ENCODE measurements at places on chromosomes 2 and 18.

DNA sequence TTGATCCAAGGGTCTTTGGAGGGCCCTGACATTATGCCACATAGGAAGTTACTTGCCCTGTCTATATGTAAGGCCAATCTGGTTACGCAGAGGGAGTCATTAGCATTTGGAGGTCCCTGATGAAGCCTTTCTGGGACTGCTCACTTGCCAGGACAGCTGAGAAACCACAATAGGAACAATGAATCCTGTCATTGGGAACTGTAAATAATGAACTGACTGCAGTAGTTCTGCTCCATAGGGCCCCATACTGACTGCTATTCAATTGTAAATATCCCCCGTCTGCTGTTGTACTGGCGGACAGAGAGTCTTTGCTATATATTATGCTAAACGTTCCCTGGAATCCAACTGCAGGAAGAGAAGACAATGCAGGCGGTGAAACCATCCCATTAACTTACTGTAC, 149.4 kb upstream of the DCC start:
- DNase-seq = no peak

- no peak for DNase-seq
Observed at GRCh38 chr2:167104691-167105090, 216.4 kb downstream of the XIRP2 start.

- peak; percentile 85 for DNase-seq
Observed at GRCh38 chr2:64052463-64053241, 33.4 kb upstream of the VPS54 start.

DNA sequence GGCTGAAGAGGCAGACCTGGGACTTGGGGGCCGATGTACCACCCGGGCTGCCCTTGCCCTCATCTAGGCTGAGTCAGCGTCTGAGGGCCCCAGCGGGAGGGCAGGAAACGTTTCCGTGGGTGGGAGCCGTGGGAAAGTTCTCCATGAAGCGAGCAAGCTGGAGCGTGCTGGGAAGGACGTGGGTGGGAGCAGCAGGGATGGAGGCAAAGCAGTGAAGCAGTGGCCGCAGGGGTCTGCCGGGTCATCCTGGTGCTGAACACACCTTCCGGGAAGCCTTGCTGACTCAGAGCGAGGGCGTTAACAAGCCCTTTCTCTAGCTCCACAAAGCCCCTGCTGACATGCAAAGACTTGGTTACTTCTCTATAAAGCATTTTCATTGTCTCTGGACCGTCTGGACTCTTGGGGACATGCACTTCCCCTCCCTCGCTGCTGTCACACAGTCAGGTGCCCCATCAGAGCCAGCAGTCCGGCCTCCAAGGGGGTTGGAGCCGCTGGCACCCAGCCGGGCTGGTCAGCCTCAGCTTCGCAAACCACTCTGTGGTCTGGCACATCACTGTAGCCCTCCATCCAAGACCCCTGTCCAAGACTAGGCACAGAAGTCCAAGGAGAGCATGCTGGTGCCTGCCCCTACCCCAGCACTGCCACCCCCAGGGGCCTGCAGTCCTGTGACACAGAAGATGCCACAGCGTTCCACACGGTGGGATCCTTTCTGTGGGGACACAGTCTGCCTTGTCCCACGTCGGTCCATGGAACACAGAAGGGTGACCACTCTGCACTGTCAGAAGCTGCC, 115.1 kb upstream of the GPC1 start:
- DNase-seq = peak; percentile 84

DNA sequence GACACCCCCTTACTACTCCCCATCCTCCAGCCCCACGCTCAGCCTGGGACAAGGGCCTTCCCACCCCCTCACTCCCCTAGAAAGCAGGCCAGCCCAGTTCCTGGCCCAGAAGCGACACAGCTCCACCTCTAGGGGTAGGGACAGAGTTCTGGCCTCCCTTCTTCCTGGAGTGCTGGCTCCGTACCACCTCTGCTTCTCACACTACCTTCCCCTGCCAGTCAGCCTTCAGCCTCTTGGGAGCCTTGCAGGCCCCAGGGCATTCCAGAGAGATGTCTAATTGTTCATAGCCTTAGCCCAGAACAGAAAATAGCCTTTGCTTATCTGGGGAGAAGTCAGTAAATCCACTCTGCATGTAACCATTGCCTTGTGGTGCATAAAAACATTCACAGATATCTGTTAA, 13.1 kb upstream of the CATIP start:
- DNase-seq = no peak

DNA sequence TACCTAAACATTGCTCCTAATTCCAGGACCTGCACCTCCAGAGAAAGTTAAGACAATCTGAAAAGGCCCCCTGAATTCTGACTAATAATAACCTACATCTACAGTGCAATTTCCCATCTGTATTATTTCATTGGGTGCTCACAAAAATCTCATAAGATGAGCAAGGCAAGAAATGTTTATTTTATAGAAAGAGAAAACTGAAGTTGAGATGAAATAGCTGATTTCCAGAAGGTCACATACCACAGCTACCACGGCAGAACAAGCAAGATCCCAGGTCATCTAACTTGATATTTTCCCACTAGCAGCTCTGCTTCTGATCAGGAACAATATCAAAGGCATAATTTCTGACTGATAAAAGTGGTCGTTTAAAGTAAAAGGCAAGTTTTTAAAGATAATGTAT, 105.8 kb upstream of the COL5A2 start:
- DNase-seq = no peak

- DNase-seq = no peak
Observed at GRCh38 chr2:37898448-37898847, 26.6 kb upstream of the RMDN2 start.

DNA sequence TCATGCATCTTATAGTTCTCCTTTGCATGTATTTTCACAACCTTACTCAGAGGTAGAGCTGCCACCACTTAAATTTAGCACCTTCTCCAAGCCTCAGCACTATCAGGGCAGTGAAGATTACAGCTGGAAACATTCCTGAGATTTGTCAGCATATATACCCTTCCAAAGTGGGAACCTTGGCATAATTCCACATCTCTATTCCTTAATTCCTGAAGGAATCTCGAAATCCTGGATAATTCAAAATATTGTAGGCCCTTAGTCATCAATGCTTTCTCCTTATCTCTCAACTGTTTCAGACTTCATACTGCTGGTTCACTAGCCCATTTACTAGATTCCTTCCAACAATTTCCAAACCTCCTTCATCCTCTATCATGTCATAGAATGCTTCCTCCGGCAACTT, 87.4 kb downstream of the ITSN2 start:
- no peak for DNase-seq

DNA sequence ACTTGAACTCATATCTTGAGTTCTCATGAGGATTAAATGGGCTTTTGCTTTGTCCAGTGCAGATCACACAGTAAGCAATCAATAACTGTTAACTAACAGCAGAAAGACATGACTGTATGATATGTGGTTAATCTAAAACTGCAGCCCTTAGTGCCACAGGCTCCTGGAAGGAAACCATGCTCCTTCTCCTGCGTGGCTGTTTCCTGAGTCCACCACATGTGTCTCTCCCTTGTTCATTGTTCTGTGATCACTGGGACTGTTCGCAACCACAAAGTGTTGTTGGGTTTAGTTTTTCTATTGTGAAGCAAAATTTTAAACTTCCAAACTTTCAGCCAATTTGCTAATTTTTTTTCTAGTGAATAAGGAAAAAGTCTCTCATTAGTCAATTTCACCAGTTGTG, 130.9 kb upstream of the PTPRM start:
- DNase-seq = no peak

DNA sequence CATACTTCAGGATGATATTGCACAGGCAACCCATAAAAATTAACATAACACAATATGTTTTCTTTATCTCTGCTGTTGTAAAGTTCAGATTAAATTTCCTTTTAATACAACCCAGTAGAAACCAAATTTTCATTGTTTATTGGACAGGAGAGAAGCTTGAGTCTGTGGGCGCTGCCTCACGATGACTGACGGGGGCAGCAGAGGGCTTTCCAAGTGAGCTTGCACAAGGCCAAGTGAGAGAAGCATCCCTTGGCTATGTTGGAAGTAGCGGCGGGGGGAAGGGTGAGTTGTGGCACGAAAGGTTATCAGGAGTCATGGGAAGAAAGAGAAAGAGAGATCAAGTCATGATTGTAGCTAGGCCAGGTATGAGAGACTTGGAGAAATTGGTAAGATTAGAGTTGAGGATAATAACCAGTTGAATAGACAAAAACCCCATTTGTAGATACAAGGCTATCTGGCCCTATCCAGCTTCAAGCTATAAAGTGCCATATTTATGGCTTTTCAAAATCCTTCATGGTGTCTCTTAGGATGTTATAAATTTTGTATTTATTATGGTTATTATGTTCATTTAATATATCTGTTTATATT, 413.7 kb upstream of the FAM98A start:
- DNase-seq = no peak

GRCh38 chr2:177359836-177360595, 32.6 kb upstream of the AGPS start:
- no peak for DNase-seq

DNA sequence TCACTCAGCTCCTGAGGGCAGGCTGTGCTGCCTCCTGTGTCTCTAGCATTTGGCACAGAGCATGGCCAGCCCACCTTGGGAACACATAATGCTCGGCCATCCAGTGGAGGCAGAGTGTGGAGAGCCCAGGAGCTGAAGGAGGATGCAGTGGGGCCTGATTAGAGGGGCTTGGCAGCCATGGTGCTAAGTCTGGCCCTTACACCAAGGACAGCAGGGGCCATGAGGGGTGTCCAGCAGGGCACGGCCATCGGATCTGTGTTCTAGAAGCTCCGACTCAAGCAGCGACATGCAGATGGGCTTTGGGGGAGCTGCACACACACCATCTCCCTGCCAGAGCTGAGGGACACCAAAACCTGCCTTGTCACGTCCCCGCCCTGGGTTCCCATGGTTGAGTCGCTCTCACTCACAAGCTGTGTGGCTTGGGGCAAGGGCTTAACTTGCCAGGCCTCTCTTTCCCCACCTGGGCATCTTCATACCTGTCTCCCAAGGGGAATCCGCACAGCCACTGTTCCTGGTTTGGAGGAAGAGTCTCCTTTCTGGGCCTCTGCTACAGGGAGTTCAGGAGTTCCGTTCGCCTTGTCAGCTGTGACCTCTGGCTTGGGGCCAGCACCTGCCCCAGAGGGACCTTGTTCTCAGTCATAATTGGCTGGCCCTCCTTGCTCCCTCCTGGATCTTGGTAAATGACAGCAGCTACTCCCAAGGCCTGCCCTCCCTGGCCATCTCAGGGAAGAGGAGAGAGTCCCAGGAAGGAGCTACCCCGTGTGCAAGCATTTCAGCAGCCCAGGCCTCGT, 1.3 kb upstream of the TOGARAM2 start:
- no peak for DNase-seq

- DNase-seq = no peak
Observed at GRCh38 chr2:129813404-129813803, 166.1 kb upstream of the RAB6C start.

DNA sequence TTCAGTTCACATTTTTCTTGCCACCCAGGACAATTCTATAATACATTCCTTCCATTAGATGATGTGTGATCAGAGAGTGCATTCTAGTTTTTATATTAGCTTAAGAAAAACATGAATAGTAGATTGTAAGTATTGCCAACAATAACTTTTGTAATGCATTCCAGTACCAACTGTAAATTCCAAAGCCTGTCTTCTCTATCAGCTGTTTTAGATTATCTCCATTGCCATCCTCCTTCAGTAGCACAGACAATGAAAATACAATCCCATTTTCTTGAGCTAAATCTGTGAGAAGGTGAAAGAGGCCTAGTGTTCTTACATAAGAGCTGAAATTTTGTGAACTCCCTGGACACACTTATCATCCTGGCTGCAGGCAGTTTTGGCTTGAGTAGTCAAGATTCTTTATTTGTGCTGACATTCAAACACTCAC, 103.9 kb downstream of the CCBE1 start:
- DNase-seq = no peak

GRCh38 chr2:7849027-7849426, 832.8 kb upstream of the ID2 start:
- no peak for DNase-seq

DNA sequence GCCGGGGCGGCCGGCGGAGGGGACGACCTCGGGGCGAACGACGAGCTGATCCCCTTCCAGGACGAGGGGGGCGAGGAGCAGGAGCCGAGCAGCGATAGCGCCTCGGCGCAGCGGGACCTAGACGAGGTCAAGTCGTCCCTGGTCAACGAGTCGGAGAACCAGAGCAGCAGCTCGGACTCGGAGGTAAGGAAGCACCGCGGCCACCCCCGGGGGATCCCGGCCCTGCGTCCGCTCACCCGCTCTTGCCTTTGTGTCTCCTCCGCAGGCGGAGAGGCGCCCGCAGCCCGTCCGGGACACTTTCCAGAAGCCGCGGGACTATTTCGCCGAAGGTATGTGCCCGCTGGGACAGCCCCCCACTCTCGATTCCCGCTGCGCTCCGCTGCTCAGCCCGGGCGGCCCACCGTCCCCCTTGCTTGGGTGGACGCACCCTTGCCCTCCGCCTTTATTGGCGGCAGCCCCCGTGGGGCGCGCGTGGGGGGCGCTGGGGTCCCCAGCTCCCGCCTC, 611 bp downstream of the TCF7L1 start:
- no peak for DNase-seq

DNA sequence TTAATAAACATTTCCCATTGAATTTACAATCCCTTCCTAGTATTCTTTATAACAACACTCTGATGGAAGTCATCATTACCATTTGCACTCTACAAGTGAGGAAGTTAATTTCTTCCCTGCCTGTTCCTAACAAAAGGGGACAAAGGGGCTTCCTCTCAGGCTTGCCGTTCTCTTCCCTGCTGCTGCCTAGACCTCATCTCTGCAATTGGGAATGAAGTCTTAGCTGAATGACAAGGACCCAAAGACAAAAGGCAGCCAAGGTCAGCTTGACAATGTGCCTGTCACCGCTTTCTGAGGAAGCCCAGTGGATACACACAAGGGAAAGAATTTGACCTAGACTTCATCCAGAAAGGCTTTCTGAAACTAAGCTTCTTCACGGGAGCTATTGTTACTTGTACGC, 416.4 kb downstream of the CMPK2 start:
- no peak for DNase-seq

DNA sequence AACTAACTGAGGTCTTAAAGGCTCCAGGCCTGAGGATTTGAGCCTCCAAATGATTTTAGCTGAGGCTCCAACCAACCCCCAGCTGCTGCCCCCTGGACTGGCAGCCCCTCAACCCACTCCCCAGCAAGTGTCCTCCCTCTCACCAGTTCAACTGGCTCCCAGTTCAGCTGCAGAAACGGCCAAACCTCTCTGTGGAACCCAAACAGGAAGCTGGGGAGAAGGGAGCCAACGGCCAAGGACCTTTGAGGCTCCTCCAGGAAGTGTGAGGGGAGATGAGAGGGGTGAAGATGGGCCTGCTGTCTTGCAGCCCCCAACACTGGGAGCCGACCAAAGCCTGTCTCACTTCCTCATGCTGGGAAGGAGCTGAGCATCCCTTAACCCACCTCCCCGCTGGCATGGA, 24.9 kb downstream of the ZFP36L2 start:
- DNase-seq = no peak

- DNase-seq = no peak
Observed at GRCh38 chr2:136057802-136058140, 60.2 kb downstream of the CXCR4 start.

GRCh38 chr2:74843433-74843832, 9.5 kb downstream of the HK2 start:
- DNase-seq = peak; percentile 30

GRCh38 chr2:46263347-46263746, 33.9 kb upstream of the EPAS1 start:
- DNase-seq = no peak

- peak; percentile 74 for DNase-seq
Observed at GRCh38 chr18:23825978-23826405, 136.7 kb downstream of the LAMA3 start.

- no peak for DNase-seq
Observed at GRCh38 chr2:234630801-234631261, 133.9 kb upstream of the ARL4C start.

GRCh38 chr18:64273724-64274123, 124.8 kb upstream of the LINC00305 start:
- no peak for DNase-seq
